HS-27A (cell line): ENCODE measurements at places on chromosomes 5 and 9.
A peak's percentile ranks its signal among the peaks of the same experiment; 100 is the strongest.

DNA sequence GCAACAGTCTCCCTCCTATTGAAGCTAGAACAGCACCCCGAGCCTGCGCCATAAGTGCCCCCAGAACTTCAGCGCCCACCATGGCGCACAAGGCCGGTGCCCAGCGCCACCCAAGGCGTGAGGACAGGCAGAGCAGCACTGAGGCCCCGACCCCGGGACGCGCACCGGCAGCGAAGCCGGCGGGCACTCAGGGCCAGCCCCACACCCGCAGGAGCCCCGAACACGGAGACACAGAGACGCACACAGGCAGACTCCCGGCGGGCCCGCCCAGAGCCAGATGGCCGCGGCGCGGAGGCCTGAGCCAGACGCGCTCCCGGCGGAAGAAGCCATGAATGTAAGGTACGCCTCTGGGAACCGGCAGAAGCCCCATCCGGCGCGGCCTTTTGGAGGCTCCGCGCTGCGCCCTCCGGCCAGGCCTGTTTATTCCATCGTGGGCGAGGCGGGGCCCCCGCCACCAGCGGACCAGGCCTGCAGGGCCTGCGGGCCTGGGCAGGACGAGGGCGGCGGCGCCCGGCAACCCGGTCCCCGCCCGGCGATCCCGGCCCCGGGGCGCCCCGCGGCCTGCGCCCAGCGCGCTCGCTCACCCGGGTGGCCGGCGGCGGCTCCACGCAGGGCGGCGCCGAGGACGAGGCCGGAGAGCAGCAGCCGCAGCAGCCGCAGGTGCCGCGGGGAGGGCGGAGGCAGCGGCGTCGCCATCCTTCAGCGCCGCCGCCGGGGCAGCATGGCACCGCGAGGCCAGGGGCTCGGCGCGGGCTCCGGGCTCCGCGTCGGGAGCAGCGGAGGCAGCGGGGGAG lies 486 bp downstream of the NPDC1 start:
- no peak for DNase-seq

DNA sequence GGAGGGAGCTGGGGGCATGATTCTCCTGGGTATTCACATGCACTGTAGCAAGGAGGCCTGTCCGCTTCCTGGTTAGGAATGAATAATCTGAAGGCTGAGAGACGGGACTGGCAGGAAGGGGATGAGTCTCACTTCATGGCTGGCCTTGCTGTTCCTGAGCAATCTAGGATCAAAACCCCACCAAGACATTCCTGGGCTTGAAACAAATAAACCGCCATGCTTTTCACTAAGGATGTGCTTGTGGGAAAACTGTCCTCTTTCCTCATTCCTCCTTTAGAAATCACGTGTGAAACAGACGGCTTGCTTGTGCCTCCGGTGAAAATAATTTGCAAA lies 132.8 kb downstream of the MACROH2A1 start:
- no peak for DNase-seq

DNA sequence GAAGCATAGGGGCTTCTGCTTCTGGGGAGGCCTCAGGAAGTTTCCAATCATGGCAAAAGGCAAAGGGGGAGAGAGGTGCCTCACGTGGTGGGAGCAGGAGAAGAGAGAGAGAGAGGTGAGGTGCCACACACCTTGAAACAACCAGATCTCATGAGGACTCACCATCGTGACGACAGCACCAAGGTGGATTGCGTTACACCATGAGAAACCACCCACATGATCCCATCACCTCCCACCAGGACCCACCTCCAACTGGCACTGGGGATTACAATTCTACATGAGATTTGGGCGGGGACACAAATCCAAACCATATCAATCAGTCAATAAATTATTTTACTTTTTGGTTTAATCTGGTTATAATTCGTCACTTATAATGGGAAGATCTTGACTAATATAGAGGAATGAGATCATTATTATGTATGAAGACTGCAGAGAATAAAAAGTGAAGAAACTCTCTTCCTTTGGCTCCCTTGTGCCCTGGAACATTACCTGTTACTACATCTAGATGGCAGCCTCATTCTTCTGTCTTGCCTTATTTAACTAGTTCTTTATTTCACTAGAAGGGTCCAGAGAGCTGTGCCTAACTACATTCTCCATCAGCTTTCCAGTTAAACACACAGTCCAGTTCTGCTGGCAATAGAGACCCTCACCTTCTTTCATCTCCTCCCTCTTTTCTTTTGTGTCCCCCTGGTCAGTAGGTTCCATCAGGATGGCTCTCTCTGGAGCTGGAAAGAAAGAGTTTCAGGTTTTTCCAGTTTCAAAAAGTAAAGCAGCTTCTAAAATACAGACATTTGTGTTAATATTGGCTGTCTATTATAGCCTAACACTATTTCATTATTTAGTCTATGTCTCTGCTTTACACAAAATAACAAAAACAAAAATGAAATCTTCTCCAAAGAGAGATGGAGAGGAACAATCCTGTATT lies 21.7 kb upstream of the SPINK7 start:
- no peak for DNase-seq

GRCh38 chr9:11457825-11458790 lies 845.3 kb upstream of the PTPRD start:
- DNase-seq: no peak

DNA sequence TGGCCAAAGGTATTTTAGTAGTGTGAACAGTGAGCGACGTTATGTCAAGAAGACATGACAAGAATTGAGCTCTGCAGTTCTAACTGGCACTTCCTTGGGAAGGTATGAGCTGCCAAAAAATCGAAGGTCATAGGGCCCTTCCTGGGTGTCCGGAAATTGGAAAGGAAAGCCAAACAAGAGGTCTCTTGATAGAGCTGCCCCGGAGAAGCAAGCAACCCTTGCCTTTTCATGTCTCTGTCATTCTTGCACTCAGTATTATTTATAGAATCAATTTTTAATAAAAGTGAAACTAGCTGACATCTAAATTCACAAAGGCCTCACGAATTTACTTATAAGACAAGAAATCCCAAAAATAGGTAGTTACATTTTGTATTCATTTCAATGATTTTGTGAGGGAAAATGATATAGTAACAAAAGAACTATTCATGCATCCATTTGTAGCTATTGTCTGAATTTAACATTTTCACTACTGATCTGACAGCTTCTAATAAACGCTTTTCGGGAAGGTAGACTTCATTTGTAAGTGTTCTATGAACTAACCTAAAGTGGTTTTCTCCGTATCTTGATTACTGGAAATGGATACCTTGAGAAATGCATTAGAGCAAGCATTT lies 113.8 kb upstream of the VCAN start:
- DNase-seq: no peak

- DNase-seq: no peak
Observed at GRCh38 chr5:157108976-157109375, at the start of gene HAVCR2. HAVCR2 (minus strand) TSS chr5:157109044; CDS start chr5:157108983, 61 bp downstream.

DNA sequence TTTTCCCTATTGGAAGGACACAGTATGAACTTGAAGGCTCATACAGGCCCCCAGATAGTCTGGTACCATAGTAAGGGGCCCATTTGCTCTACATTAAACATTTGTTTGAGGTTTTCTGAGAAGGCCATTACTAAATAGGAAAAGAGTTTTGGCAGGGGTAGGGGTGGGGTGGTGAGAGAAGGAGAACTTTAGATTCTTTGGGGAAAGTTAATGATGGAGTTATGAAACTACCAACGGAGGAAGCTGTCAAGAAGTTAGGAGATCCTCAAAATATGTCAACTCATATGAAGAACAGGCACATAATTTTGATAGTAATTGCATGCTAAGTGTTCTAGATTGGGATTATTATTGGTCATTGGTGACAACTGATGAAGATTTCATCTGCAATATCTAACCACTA lies 114.7 kb downstream of the TAF11L14 start:
- DNase-seq: no peak

GRCh38 chr9:78856781-78857180 lies 559.9 kb downstream of the PSAT1 start:
- DNase-seq: no peak

GRCh38 chr9:129141066-129142041 lies 30.1 kb downstream of the PTPA start:
- DNase-seq: peak; percentile 68

- no peak for DNase-seq
Observed at GRCh38 chr5:40365342-40366330, 314.1 kb upstream of the PTGER4 start.
